ENCODE measurements at places on chromosomes 6 and 20.

- DNase-seq: no peak
Observed at GRCh38 chr20:62079166-62079565, 13.5 kb upstream of the TAF4 start.

DNA sequence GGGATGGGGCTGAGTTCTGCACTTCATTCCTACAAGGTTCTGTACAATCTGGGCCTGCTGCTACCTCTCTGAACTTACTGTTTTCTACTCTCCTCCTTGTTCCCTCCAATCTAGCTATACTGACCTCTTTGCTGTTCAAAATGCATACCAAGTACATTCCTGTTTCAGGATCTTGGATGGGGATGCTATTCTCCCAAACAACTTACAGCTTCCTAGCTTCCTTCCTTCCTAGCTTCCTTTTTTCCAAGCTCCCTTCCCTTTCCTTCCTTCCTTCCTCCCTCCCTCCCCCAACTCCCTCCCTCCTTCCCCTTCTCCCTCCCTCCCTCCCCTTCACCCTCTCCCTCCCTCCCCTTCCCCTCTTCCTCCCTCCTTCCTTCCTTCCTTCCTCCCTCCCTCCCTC lies 117.9 kb downstream of the AHI1 start:
- DNase-seq: no peak

- no peak for DNase-seq
Observed at GRCh38 chr6:9095729-9096128, 660.4 kb upstream of the SLC35B3 start.

DNA sequence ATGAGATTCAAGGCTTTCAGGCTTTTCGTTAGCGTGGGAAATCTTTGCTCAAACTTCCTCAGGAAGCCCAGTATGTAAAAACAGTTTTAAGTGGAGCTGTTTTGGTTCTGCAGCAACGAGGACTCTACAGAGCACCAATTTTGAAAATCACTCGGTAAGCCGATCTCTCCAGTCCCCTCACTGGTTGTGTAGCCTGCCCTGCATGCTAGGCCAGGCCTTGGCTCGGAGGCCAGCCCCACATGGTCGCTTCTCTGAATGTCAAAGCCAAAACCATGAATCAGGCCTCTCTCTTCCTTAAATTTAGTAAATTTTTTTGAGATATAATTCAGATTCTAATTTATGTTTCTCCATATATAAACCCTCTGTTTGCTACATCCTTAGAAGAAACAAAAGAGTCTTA lies 108.0 kb downstream of the CHD6 start:
- DNase-seq: no peak

DNA sequence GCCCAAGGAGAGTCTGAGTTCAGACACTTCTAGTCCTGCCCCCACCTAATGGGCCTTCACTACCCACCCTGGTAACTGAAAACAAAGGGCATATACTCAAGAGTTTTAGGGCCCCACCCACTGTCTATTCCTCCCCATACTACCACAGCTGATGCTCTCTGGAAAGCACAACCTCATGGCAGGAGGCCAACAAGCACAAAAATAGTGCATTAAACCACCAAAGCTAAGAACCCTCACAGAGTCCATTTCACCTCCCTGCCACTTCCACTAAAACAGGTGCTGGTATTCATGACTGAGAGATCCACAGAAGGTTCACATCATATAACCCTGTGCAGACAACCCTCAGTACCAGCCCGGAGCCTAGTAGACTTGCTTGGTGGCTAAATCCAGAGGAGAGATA lies 132.1 kb upstream of the ADGRB3 start:
- no peak for DNase-seq

DNA sequence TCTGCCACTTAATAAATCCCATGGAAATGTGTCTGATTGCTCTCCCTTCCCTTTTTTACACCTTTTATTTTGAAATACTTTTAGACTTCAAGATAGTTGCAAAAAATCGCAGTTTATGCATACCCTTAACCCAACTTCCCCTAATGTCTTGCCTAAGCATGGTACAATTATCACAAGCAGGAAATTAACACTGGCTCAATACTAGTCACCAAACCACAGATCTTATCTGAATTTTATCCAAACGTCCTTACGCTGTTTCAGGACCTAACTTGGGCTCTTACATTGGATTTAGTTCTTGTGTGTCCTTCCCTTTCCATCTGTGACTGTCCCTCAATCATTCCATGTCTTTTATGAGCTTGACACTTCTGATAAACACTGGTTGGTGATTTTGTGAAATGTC lies 146.3 kb downstream of the ZNF217 start:
- DNase-seq: no peak

DNA sequence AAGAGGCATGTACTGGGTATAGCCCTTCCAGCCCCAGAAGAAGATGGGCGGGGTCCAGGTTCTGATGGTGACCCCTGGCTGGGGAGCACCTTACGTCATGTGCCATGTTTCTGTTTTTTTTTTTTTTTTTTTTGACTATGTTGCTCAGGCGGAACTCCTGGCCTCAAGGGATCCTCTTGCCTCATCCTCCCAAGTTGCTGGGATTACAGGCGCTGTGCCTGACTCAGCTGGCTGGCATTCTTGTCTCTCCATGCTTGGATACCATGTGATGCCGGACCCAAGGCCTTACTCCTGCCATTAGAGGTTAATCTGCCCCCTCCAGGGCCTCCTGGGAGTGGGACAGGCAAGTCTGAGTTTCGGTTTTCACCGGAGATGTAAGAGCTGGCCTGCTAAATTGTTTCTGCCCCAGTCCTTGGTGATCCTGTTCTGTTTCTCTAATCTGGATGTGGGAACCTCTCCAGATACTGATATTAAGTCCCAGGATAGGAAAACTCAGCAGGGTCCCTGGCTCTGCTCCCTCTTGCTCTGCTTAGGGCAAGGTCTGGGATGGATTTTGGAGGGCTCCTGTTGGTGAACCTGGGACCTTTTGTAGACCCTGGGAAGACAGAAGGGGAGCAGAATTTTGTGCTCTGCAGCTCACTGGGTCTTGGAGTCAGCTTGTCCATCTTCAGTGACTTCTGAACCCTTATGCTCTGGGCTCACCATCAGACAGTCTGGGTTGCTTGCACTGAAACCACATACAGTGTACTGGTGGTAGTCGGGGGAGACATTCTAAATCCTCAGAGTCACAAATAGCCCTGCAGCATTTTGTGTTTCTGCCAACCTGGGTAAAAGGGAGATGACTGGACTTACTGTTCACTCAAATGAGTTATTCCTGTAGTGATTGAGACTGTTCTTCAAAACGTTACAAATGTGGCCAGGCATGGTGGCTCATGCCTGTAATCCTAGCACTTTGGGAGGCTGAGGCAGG lies 45.1 kb downstream of the PTK7 start:
- DNase-seq: no peak

DNA sequence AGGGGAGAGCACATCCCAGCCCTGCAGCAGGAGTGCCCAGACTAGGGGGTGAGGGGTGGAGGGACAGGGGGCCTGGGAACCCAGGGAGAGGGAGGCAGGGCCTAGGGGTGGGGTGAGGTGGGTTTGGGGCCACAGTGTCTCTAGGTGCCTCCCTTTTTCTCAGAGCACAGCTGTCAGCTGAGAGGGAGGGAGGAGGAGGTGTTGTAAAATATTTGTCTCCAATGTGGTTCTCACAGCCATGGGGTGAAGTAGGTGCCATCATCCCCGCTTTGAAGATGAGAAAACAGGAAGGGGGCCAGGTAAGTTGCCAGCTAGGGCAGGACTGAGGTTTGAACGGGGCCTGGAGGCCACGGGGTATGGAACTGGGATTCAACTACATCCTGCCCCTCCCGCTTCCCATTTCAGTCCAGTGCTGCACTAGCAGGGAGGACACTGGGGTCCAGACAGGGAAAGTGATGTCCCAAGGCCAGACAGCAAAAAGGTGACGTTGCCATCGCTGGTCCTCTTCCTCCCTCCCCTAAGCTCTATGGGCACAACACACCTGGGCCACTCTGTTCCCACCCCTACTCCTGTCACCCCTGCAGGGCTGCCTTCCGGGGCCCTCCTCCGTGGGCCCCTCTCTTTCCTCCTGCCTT lies 20.3 kb downstream of the PACSIN1 start:
- no peak for DNase-seq

DNA sequence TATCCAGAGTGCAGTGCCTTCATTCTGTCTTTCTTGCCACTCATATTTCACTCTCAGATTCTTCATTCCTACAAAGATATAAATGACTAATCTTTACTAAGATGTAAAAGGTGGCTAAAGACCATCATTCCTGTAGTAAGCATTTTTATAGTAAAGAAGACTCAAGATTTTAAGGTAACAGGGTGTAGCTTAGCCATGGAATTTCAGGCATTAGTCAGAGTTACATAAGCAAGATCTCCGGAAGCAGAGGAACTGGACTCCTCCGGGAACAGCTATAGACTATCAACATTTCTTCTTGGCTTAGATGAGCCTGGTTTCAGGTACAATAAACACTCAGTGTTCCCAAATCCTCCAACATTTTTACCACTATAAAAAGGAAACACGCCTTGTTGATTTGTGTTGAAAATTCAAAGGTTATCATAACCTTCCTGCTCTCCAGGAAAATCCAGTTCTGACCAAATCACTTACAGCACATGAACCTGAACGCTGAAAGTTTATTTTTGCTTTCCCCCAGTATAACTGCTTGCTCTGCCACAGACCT lies 23.7 kb downstream of the SERPINB1 start:
- no peak for DNase-seq

GRCh38 chr20:25863536-25864325 lies 167.1 kb upstream of the ZNF337 start:
- DNase-seq: no peak

- DNase-seq: no peak
Observed at GRCh38 chr6:166344240-166344639, 1.9 kb upstream of the SFT2D1 start.

GRCh38 chr6:166575205-166575604 lies 11.3 kb downstream of the RAMACL start:
- DNase-seq: no peak

DNA sequence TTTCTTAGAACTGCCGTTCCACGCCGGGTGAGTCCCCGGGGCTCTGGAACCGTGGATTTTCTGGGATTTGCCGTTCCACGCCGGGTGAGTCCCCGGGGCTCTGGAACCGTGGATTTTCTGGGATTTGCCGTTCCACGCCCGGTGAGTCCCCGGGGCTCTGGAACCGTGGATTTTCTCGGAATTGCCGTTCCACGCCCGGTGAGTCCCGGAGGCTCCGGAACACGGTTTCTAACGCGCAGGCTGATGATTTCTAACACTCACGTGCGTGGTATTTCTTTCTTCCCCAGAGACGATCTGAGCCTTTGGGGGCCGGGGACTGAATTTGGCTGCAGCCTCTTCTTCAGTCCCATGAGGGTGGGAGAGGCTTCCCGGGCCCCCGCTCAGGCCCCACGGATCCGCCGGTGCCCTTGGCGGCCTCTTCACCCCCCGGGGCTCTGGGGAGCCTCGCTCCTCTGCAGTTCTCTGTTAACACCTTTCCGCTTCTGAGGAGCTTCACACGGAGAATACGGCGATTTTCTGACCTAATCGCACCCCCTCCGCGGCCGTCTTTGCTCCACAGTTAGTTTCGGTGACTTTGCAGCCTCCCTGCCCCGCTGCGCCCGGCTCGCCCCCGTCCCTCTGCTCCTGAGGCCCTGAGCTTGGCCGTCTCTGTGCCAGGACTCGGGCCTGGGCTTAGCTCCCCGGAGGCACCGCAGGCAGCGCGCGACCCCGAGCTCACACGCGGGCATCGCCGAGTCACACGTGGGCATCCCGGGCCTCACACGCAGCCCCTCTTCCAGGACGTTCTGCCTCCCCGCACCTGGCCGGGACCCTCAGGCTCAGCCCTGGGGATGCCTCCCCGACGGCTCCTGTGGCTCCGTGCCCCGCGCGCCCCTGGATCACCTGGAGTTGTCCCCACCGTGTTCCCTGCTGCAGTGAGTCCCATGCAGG lies 7.2 kb upstream of the KIF25 start:
- DNase-seq: no peak

DNA sequence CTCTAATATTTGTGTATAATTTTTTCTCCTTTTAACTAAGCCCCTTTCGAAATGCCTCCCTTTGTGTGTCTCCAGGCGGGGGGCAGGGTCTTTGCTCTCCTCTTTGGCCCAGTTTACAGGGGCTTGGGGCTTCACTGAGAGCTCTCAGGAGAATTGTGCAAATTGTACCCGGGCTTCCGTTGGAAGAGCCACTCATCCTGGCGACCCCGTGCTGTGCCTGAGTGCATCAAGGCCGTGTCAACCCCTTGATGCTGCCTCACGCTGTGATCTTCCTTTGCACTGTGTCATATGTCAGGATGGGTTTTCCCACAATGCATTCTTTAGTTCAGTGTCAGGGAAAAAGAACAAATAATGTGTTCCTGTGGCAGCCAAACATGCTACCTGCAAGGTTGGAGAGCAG lies 118.0 kb upstream of the POU3F2 start:
- DNase-seq: no peak

- no peak for DNase-seq
Observed at GRCh38 chr6:105982761-105983540, 103.2 kb upstream of the PRDM1 start.

- no peak for DNase-seq
Observed at GRCh38 chr6:138272533-138273315, 54.4 kb upstream of the PBOV1 start.

DNA sequence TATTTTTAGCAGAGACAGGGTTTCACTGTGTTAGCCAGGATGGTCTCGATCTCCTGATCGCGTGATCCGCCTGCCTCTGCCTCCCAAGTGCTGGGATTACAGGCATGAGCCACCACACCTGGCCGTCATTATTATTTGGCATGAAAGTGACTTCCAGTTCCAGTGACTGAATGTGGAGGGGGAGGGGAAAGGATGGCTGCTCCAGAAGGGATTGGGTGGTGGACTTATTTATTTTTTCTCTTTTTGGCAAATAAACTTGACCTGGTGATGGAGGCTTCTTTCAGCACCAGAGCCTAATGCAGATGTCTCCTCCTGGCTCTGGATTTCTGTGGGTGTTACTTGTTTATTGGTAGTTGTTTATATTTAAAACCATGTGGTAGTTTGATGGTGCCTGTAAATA lies 16.9 kb upstream of the SLC22A23 start:
- DNase-seq: no peak

- no peak for DNase-seq
Observed at GRCh38 chr20:47201074-47201730, 155.3 kb downstream of the ZMYND8 start.

DNA sequence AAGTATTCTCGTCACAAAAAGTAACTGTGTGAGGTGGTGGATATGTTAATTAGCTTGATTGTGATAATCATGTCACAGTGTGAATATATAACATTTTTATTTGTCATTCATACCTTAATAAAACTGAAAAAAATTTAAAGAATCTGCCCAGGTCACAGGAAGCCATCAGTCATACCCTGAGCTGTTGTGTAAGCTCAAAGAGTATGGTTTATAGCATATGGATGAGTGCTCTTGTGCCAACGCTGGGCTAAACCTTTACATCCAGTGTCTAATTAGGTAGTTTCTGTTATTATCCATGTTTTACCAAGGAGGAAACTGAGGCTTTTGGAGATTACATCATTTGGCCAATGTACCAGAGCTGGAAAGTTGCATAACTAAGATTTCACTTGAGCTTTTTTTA lies 11.4 kb downstream of the PKIG start:
- no peak for DNase-seq

GRCh38 chr6:96727144-96727543 lies 110.1 kb downstream of the GPR63 start:
- DNase-seq: no peak

Data from stimulated activated CD8-positive, alpha-beta memory T cell treated with anti-CD3 and anti-CD28 coated beads, Interleukin-4, amount 100 ng/mL, for 1 hour (primary cell).